ENCODE measurements at places on chromosomes 4 and X.

DNA sequence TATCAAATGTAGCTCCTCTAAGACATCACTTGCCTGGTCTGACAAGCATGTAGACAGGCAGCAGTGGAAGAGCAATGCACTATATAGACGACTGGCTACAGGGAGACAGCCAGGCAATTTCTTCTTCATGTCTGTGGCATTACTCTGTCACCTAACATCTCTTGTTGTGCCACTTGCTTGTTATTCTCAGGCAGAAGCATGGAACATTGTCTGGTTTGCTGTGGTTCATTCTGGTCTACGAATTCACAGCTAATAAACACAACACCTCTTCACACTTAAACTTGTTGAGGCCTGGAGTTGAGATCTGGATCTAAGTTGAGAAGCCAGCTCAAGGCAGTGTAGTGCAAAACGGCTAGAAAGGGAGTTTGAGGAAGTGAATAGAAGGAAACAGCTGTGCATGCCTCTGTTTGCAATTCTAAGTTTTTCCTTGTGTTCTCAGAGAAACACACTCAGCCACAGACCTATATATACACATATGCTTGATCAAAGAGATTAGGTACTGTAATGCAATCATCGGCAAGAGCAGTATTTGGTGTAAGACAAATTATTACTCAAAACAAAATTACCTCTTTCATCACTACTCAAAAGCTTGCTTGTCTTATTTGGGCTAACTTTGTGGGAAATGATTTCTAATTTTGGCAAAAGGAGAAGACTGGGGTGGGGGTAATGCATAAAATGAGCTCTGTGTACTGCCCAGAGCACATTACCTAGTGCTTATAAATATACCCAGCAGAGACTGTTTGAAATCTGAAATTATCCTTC, 243.8 kb downstream of the PPP3CA start:
- peak; percentile 87 for DNase-seq

GRCh38 chr4:88162626-88163025, 4.2 kb upstream of the ABCG2 start:
- DNase-seq, result no peak

DNA sequence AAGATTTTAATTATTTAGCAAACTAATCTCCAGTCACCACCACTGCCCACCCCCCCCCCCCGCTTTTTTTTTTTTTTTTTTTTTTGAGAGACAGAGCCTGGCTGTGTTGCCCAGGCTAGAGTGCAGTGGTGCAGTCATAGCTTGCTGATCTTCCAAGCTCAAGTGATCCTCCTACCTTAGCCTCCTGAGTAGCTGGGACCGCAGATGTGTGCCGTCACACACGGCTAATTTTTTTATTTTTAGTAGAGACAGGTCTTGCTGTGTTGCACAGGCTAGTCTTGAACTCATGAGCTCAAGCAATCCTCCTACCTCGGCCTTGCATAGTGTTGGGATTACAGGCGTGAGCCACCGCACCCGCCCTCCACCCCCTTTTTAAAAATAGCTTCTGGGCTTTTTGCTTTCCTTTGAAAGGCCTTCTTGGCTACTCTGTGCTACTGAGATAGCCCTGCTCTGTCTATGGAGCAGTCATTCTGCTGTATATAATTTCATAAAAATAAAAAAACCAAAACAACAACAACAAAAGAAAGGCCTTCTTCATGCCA, 18.7 kb downstream of the TXLNG start:
- no peak for DNase-seq

DNA sequence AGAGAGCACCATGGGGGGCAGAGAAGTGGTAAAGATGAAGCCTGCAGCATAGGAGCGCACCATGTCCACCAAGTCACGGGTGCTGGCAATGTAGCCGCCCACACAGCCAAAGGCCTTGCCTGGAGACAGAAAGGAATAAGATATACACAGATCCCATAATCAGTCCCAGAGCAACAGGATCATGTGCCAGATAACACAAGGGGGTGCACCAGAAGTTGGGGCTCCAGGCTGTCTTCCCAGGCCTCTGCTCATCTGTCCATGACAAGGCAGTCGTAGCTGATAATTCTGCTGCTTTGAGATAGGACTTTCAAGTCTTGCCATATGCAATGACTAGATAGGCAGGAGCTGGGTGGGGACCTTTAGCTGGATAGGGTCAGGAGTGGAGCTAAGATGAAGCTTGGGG, 14.7 kb downstream of the APEX2 start:
- no peak for DNase-seq

DNA sequence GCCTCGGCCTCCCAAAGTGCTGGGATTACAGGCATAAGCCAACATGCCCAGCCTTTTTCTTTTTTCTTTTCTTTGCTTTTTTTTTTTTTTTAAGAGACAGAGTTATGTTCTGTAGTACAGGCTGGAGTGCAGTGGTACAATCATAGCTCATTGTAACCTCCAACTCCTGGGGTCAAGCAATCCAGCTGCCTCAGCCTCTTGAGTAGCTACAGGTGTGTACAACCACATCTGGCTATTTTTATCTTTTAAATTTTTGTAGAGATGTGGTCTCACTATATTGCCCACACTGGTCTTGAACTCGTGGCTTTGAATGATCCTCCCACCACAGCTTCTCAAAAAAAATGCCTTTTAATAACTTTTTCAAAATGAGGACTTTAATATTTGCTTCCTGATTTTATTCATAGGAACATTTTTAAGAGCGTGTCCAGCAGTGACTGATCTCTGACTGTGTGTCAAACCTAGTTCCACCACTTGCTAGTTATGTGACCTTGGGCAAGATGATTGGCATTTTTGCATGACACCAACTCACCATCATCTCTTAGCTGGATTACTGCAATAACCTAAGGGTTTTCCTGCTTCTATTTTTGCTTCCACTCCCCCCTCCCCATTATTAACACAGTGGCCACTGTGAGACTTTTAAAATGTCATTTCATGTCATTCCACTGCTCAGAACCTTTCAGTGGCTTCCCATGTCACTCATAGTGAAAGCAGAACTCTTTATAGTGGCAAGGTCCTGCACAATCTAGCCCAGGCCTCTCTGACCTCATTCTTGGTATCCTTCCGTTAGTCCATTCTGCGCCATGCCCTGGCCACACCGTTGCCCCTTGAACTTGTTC, 4.5 kb upstream of the TNIP3 start:
- DNase-seq, result no peak

- no peak for DNase-seq
These were observed 19.5 kb downstream of the BCORL1 start for GRCh38 chrX:130001893-130002292.

DNA sequence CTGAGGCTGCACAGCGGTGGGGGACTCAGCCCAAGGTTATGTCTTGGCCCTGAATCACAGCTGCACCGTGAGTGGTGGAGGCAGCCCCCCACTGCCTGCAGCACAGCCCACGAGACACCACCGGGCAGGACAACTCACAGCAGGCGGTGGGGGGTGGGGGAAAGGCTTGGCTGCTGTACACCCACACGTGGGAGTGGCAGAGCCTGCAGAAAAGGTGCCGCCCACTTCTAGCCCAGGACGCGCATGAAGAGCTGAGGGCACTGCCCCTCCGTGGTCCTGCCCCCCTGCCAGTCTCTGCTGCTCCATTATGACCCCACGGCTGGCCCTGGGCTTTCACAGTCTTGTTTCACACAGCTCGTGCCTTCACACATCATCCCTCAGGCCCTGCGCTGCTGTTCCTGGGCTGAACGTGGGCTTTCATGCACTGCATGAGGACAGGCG, 40.8 kb downstream of the FGFRL1 start:
- DNase-seq, result no peak

GRCh38 chrX:71212536-71212935, 10.5 kb upstream of the GJB1 start:
- no peak for DNase-seq

DNA sequence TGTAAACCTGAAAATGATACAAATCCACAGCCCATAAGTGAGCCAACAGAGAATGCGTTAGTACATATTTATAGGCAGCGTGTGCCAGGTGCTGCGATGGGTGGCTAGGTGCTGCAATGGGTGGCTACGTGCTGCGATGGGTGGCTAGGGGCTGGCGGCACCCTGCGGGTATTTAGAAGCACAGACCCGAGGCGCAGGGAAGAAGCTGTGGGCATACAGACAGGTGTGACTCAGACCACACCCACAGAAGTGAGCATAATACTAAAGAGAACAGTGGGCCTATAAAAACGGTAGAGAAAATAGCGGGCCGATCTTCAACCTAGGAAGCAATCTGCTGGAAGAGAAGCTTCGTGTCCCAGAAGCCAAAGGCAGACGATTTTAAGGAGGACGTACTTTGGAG, 81.1 kb downstream of the FAT1 start:
- no peak for DNase-seq

DNA sequence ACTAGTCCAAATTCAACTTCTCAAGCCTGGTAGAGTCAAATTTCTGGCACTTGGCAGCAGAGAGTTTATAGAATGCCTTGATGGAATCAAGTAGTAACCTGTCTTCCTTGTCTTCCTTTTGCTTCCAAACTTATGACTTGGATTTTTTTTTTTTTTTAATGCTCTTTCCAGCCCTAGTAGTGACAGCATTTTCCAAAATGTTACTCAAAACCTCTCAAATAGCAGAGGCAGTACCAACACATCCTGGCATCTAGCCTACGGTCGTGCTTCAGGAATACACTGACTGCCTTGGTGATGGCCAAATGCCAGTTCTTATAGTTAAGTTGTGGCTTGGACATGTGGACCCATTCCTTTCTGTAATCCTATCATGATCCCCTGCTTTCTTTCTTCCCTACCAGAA, 46.0 kb downstream of the GALNT7 start:
- DNase-seq, result no peak

DNA sequence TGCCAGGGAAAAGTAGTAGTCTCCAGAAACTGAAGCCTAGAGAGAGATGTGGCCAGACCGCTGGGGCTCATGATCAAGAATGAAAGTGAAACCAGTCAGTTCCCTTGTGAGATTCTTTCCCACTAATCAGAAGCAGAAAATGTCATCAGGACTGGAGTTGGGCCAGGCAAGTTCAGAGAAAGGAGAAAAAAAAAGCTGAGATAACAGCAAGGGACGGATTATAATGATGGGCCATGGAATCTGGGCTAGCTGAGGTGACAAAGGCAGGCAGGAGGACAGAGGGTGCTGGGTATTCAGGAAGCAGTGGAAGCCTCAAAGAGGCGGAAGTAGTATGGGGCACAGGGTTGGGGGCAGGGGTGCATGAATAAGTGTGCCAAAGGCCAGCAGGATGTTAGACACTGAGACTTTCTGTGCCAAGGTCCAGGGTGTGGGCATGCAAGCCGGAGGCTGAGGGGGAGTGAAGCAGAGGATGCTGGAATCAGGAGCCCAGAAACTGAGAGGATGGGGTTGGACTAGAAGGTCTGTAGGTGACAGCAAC, 2.5 kb downstream of the CXorf38 start:
- DNase-seq, result peak; percentile 51

DNA sequence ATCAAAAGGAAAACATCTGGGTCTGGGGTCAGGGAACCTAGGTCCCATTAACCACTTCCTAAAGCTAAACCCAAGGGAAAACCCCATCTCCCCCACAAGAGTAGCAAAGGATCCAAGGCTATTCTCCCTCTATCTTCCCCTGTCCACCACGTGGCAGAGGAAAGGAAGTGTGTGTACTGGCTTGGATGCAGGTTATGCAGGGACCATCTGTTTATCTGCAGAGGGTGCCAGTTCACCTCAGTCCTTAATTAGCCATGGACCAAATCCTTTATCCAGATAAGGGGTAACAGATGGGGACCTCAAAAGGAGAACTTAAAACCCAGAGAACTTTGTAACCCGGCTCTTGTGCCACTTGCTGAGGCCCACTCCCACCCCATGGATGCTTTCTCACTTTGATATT, 135.3 kb downstream of the ZNF518B start:
- DNase-seq, result no peak

- DNase-seq, result no peak
These were observed 38.6 kb downstream of the NELFA start for GRCh38 chr4:1969928-1970723.

GRCh38 chrX:45765281-45765680, 564.6 kb upstream of the DIPK2B start:
- DNase-seq, result no peak

- no peak for DNase-seq
These were observed 65.6 kb downstream of the USO1 start for GRCh38 chr4:75790024-75790423.

- DNase-seq, result no peak
These were observed 299.0 kb upstream of the MAGEC2 start for GRCh38 chrX:142503967-142504643.

GRCh38 chrX:40617566-40617965, 5.7 kb upstream of the MPC1L start:
- no peak for DNase-seq

DNA sequence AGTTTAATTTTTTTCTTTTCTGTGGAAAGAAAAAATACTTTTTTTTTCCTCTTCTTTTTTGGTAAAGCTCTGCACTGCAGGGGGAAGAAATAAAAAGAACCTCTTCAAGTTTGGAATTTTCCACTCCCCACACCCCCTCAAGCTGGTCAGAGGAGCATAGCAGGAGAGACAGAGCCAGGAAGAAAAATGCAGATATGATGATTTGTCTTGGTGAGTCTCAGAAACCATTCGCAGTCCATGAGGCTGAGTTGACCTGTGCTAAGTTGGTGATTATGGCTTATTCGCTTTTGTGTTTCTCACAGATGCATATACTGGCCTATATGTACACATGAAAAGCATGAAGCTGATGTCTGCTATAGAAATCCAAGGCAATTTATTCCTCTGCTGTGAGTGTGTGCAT, 205.9 kb downstream of the LDB2 start:
- DNase-seq, result no peak

DNA sequence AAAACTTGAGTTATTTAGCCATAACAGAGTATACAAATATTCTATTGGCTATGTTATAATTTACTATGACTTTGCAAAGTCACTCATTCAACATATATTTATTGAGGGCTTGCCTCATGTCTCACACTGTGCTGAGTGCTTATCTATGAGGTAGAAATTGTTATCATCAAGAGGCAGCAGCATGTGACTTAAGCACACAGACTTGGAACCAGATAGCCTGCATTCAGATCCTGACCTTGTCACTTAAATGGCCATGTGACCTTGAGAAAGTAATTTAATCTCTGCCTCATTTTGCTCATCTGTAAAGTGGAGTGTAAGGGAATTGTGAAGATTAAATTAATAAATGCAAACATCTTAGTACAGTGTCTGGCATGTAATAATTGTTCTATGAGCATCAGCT, 10.1 kb upstream of the EXOSC9 start:
- no peak for DNase-seq

DNA sequence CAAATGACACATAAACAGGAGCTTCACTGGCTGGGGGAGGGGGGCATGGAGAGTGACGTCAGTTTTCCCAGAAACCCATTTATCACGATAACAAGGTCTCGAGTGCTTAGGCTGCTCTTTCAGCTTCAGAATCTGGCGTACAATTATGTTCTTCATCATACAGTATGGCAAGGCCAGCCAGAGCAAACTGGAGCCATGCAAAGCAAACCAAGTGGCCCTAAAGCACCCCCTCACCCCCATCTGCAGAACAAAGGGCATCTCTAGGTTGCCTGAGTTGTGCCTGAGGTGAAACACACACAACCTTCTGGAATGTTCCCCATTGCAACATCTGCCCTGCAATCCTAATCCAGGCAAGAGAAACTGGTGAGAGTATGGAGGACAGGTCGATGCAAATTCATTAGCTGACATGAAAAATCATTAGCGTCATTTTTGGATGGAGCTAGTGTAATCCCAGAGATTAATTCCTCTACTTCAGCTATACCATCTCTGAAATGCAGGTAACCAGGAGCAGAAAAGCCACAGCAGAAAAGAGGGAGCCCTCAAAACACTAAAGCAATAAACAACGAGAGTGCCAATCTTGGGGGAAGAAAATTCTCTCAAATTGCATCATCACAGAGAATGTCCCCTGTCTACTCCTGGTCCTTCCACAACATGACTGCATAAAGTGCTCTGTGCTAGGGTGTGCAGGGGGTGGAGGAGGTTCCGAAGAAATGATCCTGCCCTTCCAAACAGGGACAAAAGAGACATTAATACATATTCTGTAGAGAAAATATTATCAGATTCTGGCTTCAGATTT, 1.8 kb downstream of the SEPTIN6 start:
- no peak for DNase-seq
